ENCODE measurements at places on chromosomes 3 and 15.

DNA sequence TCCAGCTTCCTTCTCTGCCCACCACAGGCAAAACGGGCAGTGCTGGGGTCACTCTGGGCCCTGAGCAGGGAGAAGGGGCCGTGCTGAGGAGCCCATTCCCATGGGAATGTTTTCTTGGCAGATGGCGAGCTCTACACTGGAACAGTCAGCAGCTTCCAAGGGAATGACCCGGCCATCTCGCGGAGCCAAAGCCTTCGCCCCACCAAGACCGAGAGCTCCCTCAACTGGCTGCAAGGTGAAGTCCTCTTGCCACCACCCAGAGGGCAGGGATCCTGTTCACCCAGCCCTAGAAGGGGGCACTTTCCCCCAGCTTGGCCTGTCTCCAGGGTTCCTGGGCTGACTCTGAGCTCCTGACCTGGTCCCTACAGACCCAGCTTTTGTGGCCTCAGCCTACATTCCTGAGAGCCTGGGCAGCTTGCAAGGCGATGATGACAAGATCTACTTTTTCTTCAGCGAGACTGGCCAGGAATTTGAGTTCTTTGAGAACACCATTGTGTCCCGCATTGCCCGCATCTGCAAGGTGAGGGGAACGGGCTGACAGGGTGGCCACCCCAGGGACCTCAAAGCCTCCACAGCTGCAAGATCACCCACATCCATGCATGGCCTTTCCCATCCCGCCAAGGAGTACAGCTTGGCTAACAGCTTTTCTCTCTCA, 12.4 kb downstream of the CIB1 start:
- no peak for DNase-seq

DNA sequence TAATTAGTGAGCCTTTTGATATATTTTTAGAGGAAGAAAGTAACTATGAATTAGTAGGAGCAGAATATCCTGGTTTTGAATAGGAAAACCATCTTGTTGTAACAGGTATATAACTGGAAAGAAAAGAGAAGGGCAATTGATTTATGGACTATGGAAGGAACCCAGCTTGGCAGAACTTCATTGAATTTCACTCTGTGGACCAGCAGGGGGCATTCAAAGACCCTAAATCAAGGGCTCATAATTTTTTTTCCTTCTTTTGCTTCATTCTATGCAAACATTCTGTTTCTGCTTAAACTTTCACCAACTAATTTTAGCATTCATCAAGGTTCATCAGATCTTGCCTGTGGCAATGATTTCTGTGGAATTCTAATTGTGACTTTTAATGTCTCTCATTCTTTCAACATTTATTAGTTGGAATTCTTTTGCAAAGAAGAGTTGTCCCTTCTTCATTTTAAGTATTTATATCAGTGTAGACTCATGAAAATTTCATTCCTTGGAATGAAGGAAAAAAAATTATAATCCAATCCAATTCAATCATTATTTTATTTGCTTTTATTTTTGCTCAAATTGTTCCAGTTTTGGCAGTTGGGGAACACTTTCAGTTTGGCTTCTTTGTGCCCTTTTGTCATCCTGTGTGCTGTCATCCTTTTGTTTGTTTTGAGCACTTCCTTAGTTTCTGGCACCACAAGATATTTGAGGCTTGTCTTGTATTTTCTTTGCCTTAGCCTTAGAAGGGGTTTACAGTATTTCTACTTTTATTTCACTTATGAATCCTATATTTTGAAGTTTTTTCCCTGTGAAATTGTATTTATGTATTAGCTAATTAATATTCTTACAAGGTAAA, 30.4 kb downstream of the NXPE3 start:
- DNase-seq: no peak

GRCh38 chr3:46276497-46277099, 34.3 kb downstream of the CCR3 start:
- peak; percentile 48 for DNase-seq

DNA sequence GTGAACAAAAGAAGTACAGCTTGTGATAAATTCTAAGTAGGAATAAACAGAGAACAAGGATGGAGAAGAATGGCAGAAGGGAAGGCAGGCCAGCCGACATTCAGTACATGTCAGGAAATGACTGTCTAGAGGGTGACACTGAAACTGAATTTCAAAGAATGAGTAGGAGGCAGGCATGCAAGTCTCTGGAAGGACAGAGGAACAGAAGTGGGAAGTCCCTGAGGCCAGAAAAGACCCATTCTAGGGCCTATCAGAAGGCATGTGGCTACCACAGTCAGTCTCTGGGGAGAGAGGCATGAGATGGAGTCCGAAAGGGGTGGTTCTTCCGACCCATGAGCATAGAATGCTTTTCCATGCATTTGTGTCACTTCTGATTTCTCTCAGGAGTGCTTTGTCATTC, 243.5 kb upstream of the UBE2E2 start:
- no peak for DNase-seq

- DNase-seq: no peak
Measured at GRCh38 chr15:84734794-84735479, 13.5 kb upstream of the ZNF592 start.

DNA sequence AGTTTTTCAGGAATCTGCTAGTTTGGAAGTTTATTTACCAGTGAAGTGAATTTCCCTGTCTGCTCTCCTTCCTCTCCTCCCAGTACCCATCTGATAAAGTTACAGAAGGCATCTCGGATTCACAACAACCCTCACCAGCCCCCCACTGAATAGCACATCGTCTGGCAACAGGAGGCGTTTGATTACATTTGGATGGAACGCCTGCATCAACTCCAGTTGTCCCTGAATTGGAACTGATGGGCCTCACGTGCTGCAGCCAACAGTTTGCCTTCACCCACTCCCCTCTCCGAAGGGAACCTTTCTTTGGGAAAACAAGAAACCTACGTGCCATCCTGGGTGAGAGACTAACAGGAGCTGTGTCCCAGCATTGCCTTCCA, 59.5 kb upstream of the BCL6 start:
- no peak for DNase-seq

GRCh38 chr3:107239703-107240102, 137.5 kb upstream of the CCDC54 start:
- DNase-seq: no peak

GRCh38 chr3:78941587-78941986, 826.2 kb downstream of the ROBO1 start:
- DNase-seq: no peak

- DNase-seq: no peak
Measured at GRCh38 chr15:24627443-24627842, 48.1 kb upstream of the NPAP1 start.

GRCh38 chr3:158026236-158026635, 80.0 kb downstream of the SHOX2 start:
- no peak for DNase-seq

DNA sequence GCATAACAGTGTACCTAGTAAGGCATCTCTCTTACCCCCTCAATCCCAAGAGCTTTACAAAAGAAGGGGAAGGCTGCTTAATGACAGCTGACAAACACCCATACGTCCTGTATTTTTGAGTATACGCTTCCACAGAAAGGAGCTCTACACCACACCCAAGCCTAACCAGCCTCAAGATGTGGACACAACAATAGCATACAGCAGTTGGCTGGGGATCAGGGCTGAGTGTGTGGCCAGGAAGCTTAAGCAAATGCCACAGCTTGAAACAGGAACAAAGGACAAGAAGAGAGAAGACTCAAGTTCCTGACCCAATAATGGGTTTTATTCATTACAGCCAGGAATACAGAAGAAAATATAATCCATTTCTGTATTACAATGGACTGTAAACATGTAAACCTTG, 6.9 kb downstream of the HEXA start:
- DNase-seq: no peak

DNA sequence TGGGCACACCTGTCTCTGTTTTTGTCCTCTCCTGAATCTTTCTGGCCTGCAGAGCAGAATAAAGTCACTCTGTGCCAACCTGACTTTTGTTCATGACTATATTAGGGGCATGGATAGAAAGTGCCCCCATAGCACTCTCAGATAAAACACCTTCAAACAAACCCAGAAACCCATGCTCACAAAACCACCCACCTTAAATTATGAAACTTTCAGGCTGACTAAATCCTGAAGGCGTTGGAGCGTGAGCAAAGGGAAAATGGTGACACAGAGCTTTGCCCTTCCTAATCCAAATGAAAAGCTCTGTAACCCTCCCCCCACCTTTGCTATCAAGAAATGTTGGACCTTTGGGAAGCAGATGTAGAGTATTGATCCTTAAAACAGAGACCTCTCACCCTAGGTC, 138.9 kb downstream of the IGF1R start:
- no peak for DNase-seq

DNA sequence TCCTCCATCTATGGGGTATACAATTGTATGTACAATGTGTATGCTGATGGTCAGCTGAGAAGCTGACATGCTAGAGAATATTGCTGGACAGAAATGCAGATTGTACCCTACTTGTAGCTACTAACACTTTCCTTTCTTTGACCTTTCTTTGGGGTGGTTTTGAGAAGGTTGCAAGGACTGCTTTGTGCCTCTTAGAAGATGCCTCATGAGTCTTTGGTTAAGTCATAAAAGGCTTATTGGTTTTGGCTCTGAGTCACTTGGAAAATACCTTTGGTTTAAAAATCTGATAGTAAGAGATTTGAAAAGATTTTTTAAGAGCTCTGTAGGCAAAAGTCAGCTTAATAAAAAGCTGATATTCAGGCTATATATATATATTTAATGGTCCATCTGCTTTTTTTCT, 71.5 kb downstream of the ZMAT3 start:
- no peak for DNase-seq

GRCh38 chr15:45549541-45550220, 27.1 kb upstream of the SLC30A4 start:
- no peak for DNase-seq

DNA sequence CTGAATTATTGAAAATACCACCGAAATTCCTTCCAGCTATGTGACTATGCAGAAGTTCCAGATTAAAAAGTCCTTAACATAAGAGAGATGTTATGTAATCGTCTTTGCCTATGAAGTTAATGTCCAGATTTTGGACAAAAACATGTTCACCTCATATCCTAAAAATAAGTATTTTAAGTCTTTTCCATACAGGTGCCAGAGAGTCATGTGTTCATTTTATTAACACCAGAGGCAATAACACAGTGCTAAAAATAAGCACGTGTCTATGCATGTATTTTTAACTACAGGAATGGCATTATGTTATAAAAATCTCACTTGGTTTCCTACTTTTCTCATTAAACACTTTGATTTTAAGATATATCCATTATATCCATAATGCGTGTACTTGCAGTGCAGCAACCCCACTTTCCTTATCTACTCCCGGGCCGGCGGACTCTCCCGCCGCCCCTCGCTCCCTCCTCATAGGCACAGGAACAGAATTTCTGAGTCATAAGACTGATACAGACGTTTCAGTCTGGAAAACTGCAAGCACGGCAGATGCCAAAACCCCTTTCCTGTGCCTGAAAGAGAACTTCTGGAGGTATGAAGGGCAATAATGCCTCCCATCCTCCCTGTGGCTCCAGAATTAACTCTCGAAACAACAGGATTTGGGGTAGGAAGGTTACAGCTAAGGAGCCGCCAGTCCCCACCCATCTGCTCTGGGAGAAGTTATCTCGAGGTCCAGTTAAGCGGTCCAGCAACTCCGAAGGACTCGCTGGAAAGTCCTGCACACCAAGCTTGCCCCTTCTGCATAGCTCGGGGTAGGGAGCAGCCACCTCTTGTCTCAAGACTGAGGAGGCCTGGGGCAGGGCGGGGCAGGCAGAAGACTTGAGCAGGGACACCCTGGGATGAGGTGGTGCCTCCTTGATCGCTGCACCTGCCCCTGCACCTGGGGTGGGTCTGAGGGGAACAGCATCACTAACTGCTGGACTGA, 22.3 kb upstream of the PSTPIP1 start:
- no peak for DNase-seq

GRCh38 chr3:103127098-103127630, 692.3 kb downstream of the ZPLD1 start:
- no peak for DNase-seq

DNA sequence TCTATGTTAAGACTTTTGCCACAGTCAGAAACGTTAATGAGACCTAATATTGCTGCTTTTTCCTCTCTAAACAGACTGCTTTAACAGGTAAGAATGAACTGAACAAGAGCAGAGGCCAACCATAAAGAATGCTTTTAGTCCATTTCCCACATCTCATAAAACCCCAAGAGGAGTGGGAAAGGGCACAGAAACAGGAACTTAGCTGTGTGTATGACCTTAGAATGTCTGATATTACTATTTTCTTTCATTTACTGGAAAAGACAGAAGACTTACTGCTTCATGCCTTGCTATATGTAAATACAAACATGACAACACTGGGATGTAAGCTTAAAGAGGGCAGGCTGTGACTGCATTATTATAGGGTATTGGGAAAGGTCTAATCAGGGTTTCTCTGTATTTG, 115.0 kb downstream of the ISL2 start:
- DNase-seq: no peak

- DNase-seq: no peak
Measured at GRCh38 chr3:64082411-64082810, 59.1 kb upstream of the PSMD6 start.

DNA sequence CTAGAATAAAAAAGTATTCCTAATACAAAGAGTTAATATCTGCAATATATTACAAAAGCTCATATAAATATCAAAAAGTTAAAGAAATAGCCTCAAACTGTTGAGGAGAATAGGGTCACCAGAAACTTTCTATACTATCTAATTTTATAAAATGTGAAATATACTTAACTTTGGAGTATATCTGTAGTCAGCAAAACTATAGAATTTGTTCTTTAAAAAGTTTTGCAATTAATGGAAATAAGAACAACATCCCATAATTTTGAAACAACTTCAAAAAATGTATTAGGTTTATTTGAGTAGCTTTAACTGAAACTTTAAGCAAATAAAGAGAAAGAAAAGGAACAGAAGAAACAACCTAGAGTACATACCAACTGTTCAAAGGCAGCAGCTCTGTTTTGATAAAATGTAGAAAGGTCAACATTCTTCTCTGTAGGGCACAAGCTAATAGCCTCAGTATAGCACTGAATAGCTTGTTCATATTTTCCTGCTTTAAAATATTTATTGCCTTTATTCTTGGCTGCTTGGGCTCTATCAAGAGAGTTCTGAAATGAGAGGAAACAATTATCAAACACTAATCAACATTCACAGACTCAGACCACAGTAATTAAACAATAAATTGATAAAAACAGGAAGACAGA, 14.3 kb downstream of the TOMM70 start:
- no peak for DNase-seq

DNA sequence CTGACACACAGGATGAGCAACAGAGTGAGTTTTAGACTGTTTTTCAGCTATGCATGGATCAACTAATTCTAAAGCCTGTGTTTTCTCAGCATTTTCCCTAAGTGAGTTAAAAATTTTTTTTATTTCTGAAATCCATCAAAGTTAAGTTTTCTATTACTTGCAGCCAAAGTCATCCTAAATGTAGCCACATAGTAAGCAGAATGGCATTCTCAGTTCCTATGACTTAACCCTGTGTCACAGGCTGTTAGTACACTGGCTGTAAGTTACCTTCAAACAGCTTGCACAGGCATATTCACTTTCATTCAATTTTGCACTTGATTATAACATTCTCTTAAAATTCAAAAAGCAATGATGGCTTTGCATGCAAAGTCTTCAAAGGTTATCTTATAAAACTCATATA, 368.2 kb downstream of the OCA2 start:
- no peak for DNase-seq

Data from stimulated activated CD8-positive, alpha-beta memory T cell treated with anti-CD3 and anti-CD28 coated beads, Interleukin-4, amount 100 ng/mL, for 1 hour (primary cell).